ENCODE measurements at places on chromosomes 4 and X.
A peak's percentile ranks its signal among the peaks of the same experiment; 100 is the strongest.

DNA sequence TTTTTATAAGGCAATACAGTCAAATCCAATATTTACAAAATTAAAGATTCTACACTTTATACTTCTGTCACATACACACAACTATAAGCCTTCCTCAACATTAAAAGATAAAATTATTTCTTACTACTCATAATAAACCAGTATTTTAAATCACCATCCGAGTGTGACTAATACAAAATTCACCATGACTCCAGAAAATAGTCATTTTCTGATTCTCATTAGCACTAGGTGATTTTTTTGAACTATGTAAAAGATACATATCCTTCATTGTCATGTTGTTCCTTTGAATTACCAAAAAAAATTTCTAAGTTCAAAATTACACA, 646 bp upstream of the SLC7A11 start:
- DNase-seq: no peak

DNA sequence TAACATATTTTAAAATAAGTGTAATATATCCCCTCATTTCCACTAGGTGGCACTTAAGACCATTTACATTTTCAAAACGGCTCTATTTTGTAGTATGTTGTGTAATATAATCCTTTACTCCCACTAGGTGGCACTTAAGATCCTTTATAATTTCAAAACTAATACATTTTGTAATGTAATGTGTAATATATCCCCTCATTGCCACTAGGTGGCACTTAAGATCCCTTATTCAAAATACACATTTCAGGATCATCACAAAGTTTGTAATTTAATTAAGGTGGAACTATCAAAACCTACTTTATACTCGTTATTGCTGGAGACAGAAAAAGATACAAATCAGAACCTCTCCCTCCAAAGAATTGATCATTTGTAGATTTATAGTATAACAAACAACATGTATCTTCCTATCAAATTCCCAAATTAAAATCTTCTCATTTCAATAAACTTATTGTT, 132.5 kb downstream of the ARHGAP6 start:
- peak; percentile 14 for DNase-seq

- DNase-seq: no peak
Measured at GRCh38 chr4:168737806-168738172, 240.9 kb downstream of the PALLD start.

DNA sequence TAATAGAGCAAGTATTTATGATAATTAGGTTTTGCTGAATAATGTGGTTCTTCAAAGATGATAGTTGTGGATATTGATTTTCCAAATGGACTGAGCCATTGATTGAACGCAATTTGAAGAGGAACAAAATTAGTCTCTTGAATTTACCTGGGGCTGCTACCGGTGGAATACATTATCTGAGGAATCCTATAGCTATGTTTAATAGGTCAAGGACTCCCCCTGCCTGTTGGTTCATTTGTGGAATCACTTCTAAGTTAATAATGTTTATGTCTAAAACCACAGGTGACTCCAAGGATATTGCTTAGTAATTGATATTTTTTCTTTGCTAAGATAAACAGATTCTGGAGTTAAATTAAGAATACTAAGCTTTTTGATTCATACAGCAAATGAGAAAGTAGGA, 576.0 kb upstream of the PABPC4L start:
- no peak for DNase-seq

DNA sequence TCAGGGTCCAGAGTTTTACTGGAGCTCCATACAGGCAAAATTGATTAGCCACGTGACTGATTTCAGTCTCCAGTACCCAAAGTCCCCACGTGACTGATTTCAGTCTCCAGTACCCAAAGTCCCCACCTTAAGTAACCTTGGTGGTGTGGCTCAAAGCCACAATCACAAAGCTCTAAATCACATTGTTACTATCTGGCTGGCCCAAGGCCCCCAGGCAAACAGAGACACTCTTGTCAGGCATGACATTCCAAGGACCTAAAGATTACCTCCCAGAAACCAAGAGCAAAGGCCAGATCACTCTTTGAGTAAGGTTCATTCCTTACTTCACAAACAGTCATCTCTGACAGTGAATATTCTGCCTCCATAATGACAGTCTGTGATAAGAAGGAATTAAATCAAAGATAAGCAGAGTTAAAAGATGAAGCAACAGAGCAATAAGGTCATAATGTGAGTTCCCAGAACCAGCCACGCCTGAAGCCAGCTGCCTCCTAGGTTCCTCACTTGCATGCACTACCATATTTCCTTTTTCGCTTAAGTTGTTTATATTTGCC, 78.5 kb downstream of the ANXA3 start:
- DNase-seq: no peak

GRCh38 chr4:151218343-151218742, 58.6 kb upstream of the PRSS48 start:
- no peak for DNase-seq

DNA sequence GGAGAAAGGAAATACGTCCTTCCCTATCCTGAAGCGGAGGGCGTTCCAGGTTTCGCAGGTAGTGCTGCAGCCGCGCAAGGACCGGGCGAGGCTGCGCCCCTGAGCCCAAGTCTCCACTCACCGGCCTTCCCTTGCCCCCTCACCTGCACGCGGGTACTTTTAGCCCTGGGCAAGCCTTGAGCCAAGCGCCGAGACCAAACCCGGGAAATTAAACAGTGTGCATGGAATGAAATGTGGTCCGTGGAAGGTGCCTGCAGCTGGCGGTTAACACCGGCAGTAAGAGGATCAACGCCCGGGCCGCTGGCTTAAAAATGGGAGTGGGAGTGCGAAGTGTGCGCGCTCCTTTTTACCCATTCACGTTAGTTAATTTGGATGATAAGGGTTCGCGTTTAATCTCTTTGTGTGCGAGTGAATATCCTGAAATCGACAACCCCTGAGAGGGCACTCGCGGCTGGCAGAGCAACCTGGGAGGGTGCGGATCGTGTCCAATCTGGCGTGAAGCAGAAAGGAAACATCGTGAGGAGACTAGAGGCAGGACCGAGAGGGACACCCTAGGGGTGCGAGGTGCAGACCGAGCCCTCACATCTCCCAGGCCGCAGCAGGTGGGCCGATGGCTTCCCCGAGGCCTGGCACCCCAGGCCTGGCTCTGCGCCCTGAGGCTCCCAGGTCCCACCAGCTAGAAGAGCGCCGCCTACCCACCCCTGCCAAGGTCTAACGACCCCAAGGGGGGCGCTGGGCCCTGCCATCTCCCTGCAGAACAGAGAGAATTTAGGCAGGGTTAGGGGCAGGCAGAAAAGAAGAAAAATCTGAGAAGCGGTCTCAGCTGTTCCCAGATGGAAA, 2.0 kb upstream of the HELT start:
- no peak for DNase-seq

DNA sequence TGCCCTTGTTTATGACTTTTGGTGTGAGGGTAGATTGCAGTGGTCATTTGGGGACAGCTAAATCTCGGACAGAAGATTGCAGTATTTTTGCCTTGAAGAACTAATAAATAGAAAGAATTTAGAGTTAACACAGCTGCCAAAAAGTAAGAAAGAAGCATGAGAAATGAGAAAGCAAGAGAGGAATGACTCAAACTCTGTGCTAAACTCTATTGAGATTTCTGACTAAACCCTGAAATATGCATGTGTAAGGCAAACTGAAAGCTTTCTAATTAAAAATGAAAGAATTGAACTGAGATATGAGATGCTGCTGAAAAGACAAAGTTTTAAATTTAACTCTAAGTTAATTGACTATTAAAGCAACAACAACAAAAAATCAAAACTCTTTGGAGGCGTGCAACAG, 791.3 kb downstream of the RAB28 start:
- DNase-seq: no peak

GRCh38 chr4:156606554-156607477, 364.8 kb downstream of the PDGFC start:
- no peak for DNase-seq

GRCh38 chr4:8506373-8507195, 66.0 kb downstream of the TRMT44 start:
- DNase-seq: no peak

GRCh38 chrX:33134164-33134563, 77.2 kb downstream of the DMD start:
- DNase-seq: no peak

DNA sequence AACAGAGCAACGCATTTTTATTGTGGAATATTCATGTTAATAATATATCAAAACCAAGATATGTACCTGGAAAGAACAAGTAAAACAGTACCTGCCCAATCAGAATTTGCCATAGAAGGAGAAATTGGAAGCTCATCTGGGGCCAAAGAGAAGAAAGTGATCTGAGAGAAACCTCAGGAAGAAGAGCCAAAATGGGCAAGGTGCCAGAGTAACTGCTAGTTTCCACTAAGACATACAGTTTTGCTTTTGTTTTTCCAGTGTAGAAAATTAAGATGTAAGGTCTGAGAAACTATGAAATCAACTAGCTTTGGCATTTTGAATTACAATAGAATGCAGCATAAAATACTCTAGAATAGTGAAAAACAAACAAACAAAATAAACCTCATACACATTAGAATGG, 2201.2 kb downstream of the ARAP2 start:
- DNase-seq: no peak

GRCh38 chr4:19492606-19493005, 759.1 kb upstream of the SLIT2 start:
- no peak for DNase-seq

DNA sequence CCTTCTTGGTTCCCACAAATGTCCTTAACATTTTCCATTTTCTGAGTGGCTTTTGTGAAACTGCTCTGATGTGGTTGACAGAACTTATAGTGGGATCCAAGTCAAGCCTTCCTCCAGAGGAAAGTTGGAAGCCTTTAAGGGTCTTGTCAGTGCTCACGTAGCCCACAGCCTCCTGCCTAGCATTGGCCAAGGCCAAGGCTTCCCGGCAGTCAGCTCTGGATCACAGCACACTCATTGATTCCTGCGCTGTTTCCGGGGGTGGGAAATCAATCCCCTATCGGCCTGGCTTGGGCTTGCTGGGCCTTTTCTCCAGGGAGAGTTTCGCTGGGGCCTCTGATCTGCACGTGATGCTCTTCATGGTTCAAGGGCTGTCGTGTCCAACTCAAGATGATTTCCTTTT, 76.1 kb downstream of the SLC9A6 start:
- DNase-seq: no peak
